Activated CD4-positive, CD25-positive, alpha-beta regulatory T cell (primary cell): ENCODE measurements at places on chromosomes 7 and 10.

- no peak for DNase-seq
These were observed 170.4 kb downstream of the PTEN start for GRCh38 chr10:88033793-88034192.

DNA sequence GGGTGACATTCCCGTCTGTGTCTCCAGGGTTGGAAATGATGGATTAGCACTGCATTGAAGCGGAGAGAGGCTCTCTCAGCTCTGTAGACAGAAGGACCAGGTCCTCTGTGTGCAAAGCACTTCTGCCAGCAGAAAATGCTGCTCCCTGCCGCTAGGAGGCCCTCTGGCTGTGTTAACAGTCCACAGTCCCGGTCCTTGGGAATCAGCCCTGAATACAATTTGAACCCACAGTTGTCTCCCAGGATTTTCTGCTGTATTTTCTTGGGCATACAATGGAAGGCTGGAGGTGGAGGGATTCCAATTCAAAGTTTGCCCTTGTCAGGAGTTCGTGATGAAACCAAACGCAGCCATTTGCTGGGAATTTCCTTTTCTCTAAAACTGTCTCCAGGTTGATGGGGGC is 205.2 kb downstream of the GLRX3 start:
- DNase-seq, result no peak

- DNase-seq, result no peak
These were observed 36.8 kb downstream of the NACAD start for GRCh38 chr7:45052011-45052410.

DNA sequence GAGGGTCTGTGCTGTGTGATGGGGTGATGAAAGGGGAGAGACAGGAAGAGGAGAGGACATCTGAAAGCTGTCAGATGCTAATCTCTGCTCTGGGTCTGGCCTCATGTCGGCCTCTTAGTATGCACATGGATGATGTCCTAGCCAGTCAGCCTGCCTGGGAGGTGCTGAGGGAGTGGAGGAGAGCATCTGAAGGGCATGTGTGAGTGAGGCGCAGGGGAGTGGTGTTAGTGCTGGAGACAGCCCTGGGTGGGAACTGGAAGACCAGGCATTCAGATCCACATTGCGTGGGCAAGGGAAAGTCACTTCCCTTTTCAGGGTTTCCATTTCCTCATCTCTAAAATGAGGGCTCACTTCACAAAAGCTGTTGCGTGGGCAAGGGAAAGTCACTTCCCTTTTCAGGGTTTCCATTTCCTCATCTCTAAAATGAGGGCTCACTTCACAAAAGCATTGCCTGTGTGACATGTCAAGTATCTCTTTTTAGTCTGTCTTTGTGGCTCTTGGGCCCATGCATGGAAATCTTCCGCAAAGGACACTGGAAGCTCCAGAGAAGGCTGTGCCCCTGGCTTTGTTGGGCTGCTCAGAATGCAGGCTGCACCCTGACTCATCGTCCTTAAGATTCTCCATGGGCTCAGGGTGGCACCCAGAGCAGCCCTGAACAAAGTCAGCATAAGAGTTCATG is 10.0 kb downstream of the SFTPD start:
- no peak for DNase-seq

DNA sequence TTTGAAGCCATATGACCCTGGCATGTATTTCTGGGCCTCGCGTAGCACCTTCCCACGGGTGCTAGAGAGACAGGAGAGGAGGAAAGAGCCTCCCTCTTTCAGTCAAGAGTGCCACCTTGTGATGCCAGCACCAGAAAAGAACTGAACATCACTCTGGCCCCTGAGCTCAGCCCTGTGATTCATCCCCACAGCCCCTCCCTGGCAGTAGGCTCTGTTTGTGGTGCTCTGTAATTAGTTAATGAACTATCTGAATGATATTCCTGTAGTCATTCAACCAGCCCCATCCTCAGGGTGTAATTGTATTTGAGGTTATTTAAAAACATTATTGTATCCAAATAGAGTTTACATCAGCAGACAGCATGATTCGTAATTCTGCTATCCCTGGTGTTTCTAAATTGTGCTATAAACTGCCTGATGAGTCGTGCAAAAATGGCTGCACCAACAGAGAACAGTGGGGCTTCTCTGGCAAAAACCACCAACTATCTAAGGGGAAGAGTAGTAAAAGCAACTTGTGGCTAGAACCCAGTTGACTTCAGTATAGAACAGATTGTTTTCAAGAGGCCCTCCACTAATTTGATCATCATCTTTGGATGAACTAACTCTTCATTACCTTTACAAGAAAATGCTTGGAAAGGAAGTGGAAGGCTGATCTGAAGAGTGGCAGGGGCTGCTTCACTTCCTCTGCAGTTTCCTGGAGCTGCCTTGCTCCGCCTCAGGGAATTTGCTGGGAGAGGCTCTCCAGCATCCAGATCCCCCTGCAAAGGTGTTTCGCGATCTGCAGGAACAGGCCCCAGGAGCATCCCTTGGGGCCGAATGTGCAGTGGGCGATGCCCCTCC is 23.7 kb upstream of the TIAL1 start:
- DNase-seq, result no peak

GRCh38 chr7:123242467-123243092 is 42.8 kb upstream of the SLC13A1 start:
- DNase-seq, result no peak

GRCh38 chr10:119413093-119413453 is 129.4 kb downstream of the RGS10 start:
- DNase-seq, result no peak

- DNase-seq, result no peak
These were observed 30.3 kb upstream of the IL6 start for GRCh38 chr7:22696541-22697228.

GRCh38 chr7:127382301-127383085 is 10.0 kb downstream of the ZNF800 start:
- DNase-seq, result no peak

- DNase-seq, result no peak
These were observed 148.6 kb upstream of the FAM3C start for GRCh38 chr7:121544726-121545125.

DNA sequence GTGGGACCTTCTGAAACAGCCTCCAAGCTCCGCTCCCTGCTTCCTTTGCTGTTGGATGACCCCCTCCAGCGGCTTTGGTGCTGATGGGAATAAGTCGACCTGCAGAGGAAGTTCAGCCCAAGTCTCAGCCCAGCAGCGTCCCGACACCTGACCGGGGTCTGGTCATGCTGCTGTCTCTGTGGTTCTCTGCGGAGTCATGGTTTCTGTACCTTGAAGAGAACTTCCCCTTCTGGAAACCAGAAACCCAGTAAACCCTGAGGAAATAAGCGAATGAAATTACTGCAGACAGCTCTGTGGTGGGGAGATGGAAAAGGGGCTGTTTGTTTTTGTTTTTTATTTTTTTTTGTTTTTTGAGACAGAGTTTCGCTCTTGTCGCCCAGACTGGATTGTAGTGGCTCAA is 18.3 kb upstream of the ZNF12 start:
- no peak for DNase-seq

- no peak for DNase-seq
These were observed 110.0 kb downstream of the EGFR start for GRCh38 chr7:55128693-55129394.

DNA sequence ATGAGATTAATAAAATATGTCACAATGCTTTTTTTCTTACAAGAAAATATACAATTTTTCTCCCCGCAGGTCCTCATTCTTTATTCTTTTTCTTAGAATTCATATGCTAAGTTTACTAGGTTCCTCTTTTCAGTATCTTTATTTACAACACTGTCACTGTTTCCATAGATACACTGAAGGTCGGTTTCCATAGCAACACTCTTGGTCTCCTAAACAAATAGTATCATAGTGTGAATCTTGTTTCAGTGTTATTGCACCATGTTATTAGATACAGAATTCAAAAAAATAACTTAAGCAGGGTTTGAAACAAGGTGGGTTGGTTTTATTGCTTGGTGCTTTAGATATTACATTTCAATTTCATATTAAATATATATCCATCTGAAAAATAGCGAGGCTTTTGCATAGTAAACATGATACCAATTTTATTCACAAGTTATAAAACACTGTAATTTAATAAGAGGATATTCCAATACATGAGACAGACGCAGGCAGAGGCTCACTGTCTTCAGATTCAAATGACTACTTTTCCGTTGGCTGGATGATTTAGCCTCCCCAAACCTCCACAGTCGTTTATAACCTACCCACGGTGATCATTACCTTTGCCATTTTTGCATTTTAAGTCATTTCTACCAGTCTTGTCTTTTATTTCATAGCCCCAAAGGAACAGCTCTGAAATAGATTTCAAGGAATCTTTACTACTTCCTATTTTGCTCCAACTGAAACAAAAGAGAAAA is 88.9 kb upstream of the KLF6 start:
- DNase-seq, result no peak

GRCh38 chr10:131450216-131450765 is 138.8 kb upstream of the TCERG1L start:
- no peak for DNase-seq

DNA sequence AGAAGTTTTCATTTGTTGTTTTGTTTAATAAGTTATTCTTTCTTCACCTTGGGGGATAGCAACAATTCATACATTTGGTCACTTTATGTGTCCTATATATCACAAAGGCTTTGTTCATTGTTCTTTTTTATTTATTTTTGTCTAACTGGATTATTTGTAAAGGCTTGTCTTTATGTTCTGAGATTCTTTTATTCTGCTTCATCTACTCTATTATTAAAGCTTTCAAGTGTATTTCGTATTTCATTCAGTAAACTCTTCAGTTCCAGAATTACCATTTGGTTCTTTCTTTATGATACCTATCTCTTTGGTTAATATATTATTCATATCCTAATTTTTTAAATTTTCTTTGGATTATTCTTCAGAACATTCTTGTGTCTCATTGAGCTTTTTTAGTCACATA is 942.9 kb downstream of the ANKRD7 start:
- DNase-seq, result no peak

DNA sequence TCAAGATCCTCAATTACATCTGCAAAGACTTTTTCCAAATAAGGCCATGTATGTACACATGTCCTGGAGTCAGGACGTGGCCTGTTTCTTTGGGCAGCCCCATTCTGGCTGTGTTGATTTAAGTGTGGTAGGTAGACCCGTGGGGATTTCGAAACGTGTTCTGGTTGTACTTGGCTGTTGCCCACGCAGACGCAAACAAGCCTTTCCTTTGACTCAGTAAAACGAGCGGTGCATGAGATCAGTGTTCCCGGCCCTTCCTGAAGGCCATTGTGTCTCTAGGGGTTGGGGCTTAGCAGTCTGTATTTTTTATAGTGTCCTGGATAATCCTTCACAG is 64.8 kb upstream of the DNAJB6 start:
- no peak for DNase-seq

GRCh38 chr7:129831424-129832058 is 121.2 kb downstream of the UBE2H start:
- no peak for DNase-seq

- DNase-seq, result no peak
These were observed 221.7 kb downstream of the ZWINT start for GRCh38 chr10:56139405-56139804.

DNA sequence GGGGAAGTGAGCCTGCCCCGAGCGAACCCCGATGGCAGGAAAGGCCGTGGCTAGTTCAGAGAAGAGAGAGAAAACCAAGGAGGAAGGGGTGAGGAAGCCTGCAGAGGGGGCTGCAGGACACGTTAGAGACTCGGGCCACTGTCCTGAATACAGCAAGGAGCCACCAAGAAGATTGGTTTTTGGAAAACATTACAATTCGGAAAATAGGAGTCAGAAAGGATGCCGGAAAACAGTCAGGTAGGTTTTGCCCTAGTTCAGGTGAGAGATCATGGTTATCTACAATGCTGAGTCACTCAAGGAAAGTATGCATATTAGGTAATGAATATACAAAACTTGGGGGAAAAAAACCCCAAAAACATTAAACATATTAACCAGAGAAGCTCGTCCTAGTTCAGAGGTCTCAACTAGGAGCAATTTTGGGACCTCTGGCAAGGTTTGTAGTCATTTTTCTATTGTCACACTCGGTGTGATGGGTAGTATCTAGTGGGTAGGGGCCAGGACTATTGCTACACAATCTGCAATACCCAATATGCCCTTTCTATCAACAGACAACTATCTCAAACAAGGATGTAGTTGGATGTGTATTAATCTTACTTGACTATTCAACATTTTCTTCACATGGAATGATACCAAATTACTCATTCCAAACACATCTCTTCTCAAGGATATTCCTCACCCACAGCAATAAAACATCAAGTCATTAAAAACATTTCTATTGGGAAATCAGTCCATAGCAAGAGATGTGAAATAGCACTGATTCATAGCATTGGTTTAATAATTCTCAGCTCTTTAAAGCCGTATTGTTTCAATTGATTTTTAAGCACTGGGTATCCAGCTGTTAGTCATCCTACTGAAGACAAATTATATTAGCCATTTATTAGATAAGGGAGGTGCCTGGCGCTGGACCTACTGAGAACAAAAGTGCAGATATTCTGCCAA is 74.4 kb upstream of the RSU1 start:
- peak; percentile 2 for DNase-seq

GRCh38 chr7:2624293-2624886 is 7.4 kb upstream of the TTYH3 start:
- no peak for DNase-seq

DNA sequence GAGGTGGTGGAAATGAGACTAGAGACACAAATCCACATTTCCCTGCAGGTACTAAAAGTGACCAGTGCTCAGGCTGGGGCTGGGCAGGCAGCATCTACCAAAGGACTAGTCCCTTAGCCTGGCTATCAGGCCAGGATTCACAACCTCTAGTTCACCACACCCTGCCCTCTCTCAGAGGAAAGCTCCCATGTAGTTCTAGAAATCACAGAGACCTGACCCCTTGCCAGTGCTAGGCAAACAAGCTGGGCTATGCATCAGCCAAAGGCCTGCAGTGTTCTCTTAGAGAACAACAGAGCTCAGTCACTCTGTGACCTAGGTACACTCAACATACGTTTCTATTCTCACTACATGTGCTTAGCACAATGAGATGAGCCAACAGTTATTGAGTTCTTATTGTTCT is 26.7 kb upstream of the LRRC4 start:
- no peak for DNase-seq

- DNase-seq, result no peak
These were observed 9.5 kb upstream of the C10orf71 start for GRCh38 chr10:49289480-49289879.

DNA sequence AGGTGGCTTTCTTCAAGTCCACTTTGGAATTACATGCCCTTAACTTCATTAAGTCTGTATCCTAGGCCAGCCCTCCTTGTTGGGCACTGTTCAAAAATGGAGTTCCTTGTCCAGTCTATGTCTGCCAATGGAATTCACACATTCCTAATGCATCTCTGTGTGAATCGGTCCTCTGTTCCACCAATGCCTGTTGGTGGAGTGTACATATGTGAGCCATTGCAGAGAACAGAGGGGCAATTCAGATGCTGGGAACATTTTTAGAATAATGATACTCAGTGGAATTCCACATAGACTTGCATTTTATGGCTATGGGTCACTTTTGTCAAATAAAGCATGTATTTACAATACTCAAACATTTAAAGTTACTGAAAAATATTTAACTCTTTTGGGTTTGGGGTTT is 108.3 kb downstream of the COL28A1 start:
- DNase-seq, result no peak

DNA sequence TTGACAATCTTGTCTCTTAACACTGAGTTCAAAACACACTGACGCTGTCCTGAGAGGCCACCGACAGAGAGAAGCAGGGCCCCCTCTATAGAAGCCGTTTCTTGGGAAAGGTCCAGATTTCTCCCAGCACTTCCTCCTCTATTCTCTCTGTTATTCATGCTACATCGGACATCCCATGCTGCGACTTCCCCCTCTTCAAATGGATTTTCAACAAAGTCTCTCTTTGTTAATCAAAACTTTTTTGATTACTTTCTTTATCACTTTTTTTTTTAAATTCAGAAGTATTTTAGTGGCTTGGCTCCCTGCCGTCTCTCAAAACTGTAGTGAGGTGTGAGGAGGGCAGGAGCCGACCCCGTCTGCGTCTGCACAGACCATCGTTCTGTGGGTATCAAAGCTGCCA is 298.9 kb upstream of the PITRM1 start:
- DNase-seq, result no peak

- DNase-seq, result no peak
These were observed 825.2 kb downstream of the REEP3 start for GRCh38 chr10:64346389-64346788.
